ENCODE measurements at places on chromosomes 1 and 21.

- DNase-seq: peak; percentile 39
These were observed 1.9 kb downstream of the DHRS3 start for GRCh38 chr1:12615865-12616708.

DNA sequence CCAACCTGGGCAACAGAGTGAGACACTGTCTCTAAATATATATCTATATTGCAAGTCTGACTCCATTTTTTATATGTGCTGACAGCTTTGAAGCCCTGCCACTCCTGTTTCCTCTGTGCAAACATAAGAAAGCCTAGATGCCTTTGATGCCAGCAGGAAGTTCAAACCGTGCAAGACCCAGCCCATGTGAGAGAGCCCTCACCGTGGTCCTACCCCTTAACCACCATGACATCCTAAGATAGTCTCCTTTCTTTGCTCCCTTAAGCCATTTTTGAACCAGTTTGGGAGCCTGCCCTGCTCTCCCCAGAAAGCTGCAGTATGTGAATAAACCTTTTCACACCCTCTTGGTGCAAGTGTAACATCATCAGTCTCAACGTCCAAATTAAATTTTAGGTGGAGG lies 3.7 kb upstream of the DIPK1A start:
- DNase-seq: no peak

DNA sequence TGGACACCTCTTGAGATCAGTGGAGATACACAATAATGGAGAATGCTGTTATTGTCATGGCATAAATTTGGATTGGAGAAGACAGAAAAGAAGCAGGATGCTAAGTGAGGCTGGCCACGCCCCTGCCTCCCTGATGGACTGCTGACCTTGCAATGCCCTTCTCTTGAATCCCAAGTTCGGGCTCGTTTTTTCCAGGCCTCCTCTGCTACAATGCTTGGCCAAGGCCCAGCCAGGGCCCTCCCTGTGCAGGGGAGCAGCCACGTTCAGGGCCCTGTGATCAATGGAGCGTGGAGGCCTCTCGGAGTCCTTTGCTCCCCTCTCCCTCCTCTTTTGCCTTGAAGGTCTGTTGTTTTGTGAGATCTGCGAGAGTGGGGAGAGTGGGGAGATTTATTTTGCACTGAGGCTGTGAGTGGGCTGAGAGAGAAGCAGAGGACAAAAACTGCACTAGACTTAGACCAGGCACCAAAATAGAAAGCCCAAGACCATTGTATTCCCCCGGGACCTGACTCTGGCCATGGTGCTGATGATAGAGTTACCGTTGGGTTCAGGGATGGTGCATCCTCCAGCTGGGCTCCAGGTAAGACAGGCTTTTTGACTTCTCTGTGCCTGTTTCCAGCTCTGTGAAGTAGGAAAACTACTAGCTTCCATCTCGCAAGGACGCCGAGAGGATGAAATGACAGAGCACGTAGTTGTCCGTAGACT lies 268.6 kb downstream of the KAZN start:
- DNase-seq: no peak

DNA sequence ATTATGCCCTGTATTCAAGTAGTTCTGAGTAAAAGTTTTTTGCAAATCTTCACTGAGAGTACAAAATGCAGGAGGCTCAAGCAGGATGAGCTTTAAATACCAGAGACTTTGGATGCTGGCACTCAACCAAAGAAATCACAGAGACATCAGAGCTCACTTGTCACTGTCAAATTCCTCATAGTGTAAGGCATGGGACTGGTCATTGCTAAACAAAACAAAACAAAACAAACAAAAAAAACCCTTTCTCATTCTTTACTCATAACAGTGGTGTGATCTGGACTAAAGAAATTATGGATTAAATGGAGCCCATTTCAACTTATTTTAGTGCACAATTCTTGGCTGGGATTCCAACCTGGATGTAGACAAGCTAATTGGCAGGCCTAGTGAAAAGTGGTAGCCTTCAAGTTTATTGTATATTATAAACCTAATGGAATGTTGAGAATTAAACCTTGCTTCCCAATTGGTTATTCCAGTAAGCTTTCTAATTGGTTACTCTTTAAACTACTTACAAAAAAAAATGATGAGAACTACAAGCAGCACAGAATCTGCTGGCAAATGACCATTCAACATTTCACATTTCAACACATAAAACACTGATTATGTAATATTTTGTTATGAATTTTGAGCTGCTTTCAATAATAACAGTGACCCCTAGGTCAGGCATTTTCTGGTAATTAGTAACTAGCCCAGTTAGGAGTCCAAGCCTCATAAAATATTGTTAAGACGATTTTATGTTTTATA lies 30.6 kb upstream of the NEK7 start:
- DNase-seq: peak; percentile 87

DNA sequence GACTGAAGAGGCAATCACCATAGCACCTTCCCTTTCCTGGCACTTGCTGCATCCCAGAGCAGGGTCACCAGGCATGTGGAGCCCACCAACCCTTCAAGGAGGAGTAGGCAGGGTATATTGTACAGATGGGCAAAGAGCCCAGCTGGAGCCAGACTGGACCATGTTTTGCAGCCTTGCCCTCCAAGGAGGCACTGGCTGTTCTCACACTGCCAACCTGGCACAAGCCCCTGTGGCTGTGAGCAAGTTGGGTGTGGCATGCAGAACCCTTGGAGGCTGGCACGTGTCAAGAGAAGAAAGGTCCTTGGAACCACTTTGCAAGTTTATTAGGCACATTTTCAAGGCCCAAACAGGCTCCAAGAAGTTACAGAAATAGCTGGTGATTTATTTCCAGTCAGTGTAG lies 146.4 kb downstream of the FOXD2 start:
- no peak for DNase-seq

DNA sequence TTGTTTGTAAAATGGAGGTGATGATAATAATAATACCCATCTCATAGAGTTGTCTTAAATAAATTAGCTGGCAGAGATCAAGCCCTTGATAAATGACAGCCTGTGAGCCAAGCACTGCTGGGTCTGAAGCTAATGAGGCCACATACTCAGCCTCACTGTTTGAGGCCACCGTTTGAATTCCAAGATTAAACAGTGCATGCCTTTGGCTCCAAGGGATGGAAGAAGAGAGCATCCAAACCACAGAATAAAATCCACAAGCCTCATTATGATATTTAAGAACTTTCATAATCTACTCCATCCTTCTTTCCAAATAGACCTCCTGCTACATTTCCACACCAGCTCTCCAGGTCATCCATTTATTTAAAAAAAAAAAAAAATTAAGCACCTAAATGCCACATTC lies 29.0 kb downstream of the TGFBR3 start:
- peak; percentile 49 for DNase-seq

DNA sequence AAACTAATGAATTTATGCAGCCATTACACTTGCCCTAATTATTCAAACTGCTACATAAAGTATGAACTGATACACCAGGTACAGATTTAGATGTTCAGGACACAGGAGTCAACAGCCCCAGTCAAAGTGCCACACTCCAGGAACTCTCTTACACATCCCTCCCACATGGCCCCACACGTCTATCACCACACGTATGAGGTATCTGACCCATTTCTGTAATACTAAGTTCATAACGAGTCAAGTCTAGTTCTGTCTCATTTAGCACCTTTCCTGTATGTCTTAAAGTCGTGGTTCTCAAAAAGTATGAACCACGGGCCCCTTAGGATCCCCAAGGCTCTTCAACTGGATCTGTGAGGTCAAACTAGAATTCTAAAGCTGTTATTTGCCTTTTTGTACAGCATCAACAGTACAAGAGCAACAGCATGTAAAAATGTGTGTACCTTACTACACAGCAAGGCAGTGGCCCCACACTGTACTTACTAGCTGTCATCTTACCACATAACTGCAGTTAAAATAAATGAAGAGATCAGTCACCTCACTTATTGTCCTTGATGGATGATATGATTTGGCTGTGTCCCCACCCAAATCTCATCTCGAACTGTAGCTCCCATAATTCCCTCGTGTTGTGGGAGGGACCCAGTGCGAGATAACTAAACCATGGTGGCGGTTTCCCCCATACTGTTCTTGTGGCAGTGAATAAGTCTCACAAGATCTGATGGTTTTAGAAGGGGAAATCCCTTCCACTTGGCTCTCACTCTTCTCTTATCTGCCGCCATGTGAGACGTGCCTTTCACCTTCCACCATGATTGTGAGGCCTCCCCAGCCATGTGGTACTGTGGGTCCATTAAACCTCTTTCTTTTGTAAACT lies 42.6 kb downstream of the SIPA1L2 start:
- no peak for DNase-seq

DNA sequence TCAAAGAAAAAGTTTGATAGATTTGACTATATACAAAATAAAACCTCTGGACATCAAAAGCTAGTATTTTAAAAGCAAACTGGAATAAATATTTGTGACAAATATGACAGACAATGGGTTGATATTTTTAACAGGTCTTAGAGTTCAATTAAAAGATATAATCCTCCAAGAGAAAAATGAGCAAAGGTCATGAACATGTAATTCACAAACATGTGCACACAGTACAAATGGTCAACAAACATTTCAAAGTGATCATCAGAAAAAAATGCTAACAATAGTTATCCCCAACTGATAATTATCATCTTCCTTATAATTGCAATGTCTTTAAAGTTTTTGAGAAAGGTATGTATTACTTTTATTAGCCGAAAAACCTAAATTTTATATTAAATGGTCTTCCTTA lies 32.0 kb downstream of the WDR64 start:
- DNase-seq: no peak

- DNase-seq: peak; percentile 81
These were observed 165.4 kb upstream of the ADAMTS5 start for GRCh38 chr21:27132266-27132665.

DNA sequence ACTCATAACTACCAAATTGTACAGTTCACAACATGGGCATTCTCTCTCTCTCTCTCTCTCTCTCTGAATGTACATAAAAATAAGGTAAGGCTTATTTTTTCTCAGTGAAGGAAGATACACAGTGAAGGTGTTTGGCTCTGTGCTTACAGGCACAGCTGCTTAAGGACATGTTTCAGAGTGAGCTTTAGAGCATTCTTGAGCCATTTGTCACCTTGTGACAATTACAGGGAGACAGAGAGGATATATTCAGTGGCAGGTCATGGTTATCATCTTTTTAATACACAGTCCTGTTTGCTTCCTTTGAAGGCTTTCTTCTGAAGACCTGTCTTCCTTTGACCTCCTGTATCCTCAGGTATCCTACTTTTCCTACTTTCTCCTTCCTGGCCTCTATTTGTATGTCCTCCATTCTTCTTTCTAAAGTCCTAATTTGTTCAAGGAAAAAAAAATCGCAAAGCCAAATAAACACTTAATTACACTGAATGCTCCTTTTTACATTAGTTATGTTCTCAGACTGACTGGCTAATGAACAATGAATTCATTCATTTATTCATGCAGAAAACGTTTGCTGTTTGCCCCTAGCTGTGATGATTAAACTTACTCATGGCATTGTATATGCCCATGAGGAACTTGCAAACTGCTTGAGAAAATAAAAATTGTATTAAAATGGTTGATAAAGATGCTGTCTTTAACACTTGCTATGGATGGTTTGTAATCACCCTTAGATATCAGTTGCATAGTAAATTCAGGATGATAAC lies 33.4 kb downstream of the HSD17B7 start:
- DNase-seq: no peak

GRCh38 chr1:103160281-103160680 lies 52.0 kb upstream of the COL11A1 start:
- peak; percentile 73 for DNase-seq

GRCh38 chr1:62285440-62285839 lies 33.8 kb downstream of the KANK4 start:
- DNase-seq: no peak

GRCh38 chr1:107643766-107644165 lies 321.2 kb downstream of the VAV3 start:
- DNase-seq: no peak

GRCh38 chr1:186304982-186305949 lies 69.8 kb downstream of the TPR start:
- DNase-seq: peak; percentile 28

GRCh38 chr1:109481646-109482045 lies 2.1 kb upstream of the ATXN7L2 start:
- DNase-seq: no peak

DNA sequence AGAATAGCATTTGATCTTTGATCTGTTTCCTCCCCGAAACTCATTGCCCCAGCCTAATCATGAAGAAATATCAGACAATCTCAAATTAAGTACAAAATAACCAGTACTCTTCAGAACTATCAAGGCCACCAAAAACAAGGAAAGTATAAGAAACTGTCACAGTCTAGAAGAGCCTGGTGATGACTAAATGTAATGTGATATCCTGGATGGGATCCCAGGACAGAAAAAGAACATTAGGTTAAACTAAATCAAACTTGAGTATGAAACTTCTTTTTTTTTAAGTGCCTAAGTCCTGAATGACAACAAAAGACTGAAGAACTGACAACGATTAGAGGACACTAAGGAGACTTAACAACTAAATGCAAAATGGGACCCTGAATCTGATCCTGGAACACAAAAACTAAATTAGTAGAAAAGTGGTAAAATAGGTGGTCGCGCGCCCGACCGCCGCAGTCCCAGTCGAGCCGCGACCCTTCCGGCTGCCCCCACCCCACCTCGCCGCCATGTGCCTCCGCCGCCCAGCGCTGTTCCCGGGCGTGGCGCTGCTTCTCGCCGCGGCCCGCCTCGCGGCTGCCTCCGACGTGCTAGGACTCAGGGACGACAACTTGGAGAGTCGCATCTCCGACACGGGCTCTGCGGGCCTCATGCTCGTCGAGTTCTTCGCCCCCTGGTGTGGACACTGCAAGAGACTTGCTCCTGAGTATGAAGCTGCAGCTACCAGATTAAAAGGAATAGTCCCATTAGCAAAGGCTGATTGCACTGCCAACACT lies 5.5 kb upstream of the PRKAB2 start:
- DNase-seq: peak; percentile 51

- DNase-seq: no peak
These were observed 42.8 kb upstream of the RASAL2 start for GRCh38 chr1:178051071-178051470.

DNA sequence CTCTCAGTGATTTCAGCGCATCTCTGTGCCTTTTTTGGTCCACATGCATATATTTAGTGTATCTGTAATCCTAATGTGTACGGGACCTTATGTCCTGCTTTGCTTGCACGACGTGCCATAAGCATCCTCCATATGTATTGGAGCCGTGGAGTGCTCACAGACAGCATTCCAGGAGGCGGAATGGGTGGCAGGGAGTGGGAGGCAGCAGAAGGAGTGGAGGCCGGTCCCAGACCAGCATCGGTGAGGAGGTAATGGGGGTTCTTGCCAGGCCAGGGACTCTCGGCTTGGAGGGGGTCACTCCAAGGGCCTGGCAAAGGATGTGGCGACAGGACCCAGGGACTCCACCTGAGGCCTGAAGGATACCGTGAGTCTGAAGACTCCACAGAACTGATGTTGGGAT lies 185.0 kb downstream of the CAMTA1 start:
- no peak for DNase-seq

- DNase-seq: peak; percentile 18
These were observed 167.4 kb downstream of the DUSP10 start for GRCh38 chr1:221574529-221574928.

DNA sequence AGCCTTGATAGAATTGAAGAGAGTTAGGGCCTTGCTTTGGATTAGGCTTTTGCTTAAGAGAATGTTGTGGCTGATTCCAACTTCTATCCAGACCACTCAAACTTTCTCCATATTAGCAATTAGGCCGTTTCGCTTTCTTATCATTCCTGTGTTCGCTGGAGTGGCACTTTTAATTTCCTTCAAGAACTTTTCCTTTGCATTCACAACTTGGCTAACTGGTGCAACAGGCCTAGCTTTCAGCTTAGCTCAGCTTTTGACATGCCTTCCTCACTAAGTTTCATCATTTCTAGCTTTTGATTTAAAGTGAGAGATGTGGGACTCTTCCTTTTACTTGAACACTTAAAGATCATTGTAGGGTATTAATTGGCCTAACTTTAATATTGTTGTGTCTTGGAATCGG lies 183.6 kb upstream of the L1TD1 start:
- no peak for DNase-seq
